DMS153 (cell line): ENCODE measurements at places on chromosomes 2 and 18.
A peak's percentile ranks its signal among the peaks of the same experiment; 100 is the strongest.

- DNase-seq, result no peak
Observed at GRCh38 chr2:20620271-20620681, 30.6 kb downstream of the HS1BP3 start.

- no peak for DNase-seq
Observed at GRCh38 chr2:23489471-23490322, 104.7 kb downstream of the KLHL29 start.

DNA sequence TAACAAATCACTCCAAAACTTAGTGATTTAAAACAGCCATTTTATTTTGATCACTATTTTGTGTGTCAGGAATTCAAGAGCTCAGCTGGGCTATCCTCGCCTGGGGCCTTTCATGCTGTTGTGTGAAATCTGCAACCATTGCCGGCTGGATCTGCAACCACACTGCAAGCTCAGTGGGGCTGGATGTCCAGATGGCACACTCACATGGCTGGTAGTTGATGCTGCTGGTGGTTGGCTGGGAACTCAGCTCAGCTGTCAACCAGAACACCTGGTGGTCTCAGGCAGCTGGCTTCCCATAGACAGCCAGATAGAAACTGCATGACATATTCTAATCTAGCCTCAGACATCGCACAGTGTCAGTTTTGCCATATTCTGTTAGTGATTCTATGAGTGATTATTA is 30.6 kb upstream of the AP1S3 start:
- no peak for DNase-seq

- DNase-seq, result no peak
Observed at GRCh38 chr2:144455987-144456386, 63.9 kb downstream of the ZEB2 start.

DNA sequence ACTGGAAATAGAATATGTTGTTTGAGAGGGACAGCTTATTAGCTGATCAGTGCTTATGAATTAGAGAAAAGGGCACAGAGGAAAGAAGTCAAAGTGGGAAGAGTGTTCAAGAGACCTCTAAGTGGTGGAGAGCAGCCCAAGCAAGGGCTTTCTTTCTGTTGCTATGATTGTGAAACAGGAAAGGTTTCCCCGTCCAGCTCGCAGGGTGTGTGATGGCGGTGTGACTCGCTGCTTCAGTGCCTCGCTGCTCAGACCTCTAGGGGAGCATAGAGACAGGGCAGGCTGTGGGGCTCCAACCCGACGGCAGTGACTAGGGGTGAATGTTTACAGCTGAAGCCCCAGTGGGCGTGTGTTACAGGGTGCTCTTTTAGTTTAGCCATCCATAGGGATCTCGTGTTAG is 166.5 kb upstream of the COPS8 start:
- no peak for DNase-seq

- DNase-seq, result no peak
Observed at GRCh38 chr2:38528008-38528442, 74.7 kb downstream of the HNRNPLL start.

DNA sequence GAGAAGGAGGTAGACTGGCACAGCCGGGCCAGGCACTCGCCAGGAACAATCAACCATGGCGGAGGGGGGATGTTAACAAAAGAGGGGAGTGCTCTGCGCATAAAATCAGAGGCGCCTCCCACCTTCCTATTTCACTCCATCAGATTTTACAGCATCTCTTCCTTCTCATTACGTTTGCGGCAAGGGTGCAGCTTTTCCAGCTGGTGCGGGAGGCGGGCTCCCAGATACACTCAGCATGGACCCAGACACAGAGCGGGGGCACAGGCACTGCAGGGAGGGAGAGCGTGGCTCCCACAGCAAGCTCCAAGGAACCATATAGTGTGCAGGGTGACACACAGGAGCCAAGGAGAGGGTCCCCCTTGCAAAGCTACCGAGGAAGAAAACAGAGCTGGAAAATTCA is 176.3 kb downstream of the EIPR1 start:
- no peak for DNase-seq

DNA sequence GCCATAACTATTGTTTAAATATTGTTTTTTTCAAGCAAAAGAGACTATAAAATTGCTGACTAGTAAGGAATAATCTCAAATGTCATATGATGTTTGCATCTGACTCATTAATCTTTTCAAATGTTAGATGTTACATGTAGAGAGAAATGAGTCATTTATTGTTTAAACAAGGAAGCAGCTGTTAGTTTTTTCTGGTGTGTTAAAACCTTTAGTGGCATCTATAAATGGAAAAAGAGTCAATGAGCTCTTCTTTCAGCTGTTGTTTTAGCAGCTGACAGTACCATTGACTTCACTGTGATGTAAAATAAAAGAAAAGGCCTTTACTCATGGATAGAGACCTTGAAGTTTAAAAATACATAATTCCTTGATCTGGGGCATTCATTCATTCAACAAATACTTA is 1.8 kb upstream of the KLHL41 start:
- peak; percentile 97 for DNase-seq

DNA sequence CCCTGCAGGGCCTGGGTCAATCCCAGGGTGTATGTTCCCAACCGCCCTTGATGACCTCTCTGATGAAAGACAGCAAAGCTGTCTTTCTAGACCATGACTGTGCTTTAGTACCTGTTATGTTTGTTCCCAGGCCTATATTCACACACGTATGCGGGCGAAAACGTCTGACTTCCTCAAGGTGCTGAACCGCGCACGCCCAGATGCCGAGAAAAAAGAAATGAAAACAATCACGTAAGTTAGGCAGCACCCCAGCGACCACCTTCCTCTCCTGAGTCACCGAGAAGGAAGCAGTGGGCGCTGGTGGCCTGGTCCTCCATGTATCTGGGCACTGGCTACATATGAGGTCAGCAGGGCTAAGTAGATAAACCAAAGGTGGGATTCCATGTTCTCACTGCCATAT is 11.1 kb upstream of the GPBAR1 start:
- DNase-seq, result no peak

DNA sequence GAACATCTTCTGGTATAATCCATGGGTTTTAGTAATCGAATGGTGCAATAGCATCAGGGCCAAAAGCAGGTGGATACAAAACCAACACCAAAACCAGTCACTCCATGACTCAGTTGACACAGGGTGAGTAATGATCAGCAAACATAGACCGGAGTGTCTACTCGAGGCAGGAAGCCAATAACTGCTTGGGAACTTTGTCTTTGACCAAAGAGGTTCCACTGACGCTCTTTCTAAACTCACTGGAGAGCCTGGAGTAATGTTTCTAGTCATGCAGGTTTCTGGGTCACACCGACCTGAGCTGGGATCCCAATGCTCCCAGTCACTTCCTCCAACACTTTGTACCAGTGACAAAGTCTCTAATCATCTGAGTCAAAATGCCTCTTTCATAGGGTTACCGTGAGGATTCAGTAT is 30.9 kb downstream of the MREG start:
- DNase-seq, result peak; percentile 75

GRCh38 chr2:119260646-119261492 is 37.2 kb downstream of the STEAP3 start:
- no peak for DNase-seq

DNA sequence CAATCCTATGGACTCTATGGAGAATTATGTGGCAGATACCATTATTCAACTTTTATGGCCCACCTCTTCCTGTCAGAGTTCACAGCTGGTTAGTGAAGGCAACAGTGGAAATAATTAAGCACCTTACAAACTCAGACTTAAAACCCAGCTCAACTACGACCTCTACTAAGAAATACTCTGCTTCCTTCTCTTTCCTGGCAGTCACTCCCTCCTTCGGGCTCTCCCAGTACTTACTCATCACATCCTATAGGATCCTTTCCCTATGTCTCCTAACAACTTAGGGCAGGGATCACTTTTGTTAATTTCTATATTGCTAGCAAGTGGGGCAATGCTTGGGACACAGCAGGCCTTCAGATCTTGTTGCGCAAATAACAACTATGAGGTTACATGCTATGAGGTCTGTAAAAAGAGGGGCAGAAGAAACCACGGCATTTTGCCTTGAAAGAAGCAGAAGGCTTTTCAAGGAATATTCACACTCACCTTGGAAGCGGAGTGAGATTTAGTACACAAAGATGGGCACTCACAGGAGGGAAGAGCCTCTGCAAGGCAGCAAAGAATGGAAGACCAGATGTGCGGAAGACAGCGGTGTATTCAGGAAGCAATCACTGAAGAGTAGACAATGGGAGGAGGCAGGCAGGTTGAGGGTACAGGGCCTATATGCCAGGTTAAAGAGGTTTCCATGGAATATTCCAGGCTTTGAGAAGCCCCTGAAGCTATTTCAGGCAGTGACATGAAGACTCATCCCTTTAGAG is 2.1 kb downstream of the STK39 start:
- DNase-seq, result no peak
